Endothelial cell of umbilical vein (primary cell): ENCODE measurements at places on chromosomes 6 and 20. TPM values are rescaled to one million over a fixed set of nuclear protein-coding genes. Genes with fewer than 3 reads are reported as not detected.
A peak's percentile ranks its signal among the peaks of the same experiment; 100 is the strongest.

Gene TRIM38
- total RNA-seq, result 13.2 and 13.7 TPM in 2 replicates

DNA sequence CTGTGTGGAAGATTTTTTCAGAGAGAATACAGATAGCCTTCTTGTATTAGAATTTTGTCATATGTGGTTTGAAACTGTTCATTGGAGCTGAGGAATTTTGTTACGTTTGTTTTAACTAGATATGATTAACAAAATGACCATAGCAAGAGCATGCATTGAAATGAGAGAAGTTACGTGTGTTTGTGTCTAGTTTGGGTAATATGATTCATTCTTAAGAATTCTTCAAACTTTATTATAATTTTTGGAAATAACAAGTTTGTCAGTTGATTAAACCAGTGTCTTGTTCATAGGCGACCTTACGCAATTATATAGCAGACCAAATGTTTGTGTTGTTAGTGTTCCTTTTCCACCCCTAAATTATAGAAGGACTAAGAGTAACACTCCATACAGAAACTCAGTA is 5.5 kb downstream of the GMNN start:
- no peak for DNase-seq

- DNase-seq, result no peak
These were observed 13.7 kb upstream of the UQCC2 start for GRCh38 chr6:33725222-33725621.

Gene FILIP1
- total RNA-seq, result 12.6 and 13.7 TPM in 2 replicates

Gene TRIM40
- total RNA-seq, result not detected in 2 replicates

Gene AKAP12
- total RNA-seq, result 340 and 362 TPM in 2 replicates

DNA sequence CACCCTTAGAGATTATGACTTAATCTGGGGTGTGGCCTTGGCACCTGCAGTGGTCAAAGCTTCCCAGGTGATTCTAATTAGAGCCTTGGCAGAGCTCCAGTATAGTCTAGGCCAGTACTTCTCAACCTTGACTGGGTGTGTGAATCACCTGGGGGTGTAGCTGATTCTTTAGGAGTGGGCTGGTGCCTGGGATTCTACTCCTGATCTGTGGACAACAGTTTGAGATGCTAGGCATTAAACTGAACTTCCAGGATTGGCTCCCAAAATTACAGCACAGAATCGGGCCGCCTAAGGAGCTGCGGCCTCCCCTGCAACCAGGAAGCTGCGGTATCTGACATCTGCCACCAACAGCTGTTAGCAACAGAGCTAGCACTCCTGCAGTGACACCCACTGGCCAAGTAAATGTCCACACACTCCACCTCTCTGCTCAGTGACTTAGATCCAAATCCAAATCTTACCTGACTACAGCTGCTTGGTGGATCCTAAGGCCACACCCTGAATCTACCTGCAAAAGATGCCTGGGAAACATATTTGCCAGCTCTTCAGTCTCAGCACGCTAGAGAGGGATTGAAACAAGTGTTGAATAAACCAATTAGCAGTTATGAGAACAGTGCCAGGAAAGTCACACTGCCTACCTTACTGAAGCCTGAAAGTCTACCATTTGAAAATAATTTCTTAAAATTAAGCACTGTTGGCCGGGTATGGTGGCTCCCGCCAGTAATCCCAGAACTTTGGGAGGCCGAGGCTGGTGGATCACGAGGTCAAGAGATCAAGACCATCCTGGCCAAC is 126.7 kb downstream of the UNC5CL start:
- DNase-seq, result peak; percentile 34

Gene RRAGD
- total RNA-seq, result 0.90 and 2.0 TPM in 2 replicates
